ENCODE measurements at places on chromosomes 1 and 21.
A peak's percentile ranks its signal among the peaks of the same experiment; 100 is the strongest.

GRCh38 chr1:211548321-211549091 lies 30.5 kb downstream of the SLC30A1 start:
- no peak for DNase-seq

DNA sequence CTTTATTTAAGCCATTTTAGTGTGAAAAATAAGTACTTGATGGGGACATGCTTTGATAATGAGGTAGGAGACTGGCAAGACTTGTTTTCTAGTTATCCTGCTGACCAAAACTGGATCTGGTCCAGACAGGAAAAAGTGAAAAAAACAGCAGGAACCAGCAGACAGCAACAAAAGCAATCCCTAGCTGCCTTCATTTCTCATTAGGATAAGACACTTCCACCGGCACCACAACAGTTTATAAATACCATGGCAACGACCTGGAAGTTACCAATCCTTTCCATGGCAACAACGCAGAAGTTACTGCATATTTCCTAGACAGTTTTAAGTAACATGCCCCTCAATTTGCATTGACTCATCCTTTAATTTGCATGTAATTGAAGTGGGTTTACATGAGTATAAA lies 993.8 kb upstream of the NCAM2 start:
- no peak for DNase-seq

DNA sequence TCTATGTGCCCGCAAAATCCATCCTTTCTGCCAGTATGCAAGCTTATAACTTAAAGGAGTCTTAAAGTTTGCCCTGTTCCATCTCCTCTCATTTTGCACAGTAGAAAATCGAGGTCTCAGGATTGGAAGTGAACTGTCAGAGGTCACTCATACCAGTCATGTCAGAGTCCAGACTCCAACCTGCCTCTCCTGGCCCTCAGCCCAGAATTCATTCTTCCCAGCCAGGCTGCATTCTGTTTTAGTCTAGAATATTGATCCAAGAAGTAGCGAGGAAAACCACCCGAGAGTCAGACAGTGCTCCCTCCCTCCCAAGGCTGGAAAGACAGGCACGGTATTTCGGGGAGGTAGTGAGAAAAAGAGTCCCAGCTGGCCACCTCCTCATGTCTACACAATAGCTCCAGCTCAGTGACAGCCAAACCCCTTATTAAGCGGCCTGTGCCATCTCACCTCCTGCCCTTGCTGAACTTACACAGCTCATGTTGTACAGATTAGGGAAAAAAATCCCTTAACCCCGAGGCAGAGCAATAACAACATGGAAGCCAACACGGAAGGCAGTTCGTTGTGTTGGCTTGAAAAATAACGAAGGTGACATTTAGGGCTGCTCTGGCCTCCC lies 89.4 kb downstream of the OMA1 start:
- DNase-seq: peak; percentile 11

DNA sequence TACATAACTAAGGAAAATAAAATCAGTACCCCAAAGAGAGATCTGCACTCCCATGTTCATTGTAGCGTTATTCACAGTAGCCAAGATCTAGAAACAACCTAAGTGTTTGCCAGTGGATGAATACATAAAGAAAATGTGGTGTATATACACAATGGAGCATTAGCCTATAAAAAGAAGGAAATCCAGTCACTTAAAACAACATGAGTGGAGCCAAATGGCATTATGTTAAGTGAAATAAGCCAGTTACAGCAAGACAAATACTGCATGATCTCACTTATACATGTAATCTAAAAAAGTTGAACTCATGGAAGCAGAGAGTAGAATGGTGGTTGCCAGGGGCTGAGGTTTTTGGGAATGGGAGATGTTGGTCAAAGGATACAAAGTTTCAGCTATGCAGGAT lies 508.3 kb upstream of the B3GALT2 start:
- no peak for DNase-seq

DNA sequence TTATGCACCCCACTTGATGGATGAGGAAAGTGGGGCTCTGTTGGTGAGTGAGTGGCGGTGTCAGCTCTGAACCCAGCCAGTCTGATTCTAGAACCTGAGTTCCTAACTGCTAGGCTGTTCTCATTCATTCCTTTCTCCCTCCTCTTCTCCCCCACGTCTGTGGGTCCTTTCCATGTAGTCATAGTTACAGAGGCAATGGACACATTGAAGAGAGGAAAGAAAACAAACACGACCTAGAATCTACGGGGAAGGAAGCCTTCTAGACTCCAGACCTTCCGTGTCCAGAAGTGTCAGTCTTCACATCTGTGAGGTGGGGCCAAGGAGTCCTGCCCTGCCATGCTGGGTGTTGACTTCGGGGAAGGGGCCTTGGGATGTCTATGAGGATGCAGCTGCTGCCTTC lies 115.8 kb upstream of the WNT4 start:
- DNase-seq: no peak

- no peak for DNase-seq
These were observed 318.1 kb upstream of the VAMP3 start for GRCh38 chr1:7453038-7453437.

- DNase-seq: no peak
These were observed 573 bp downstream of the TRIM63 start for GRCh38 chr1:26066857-26067256.

DNA sequence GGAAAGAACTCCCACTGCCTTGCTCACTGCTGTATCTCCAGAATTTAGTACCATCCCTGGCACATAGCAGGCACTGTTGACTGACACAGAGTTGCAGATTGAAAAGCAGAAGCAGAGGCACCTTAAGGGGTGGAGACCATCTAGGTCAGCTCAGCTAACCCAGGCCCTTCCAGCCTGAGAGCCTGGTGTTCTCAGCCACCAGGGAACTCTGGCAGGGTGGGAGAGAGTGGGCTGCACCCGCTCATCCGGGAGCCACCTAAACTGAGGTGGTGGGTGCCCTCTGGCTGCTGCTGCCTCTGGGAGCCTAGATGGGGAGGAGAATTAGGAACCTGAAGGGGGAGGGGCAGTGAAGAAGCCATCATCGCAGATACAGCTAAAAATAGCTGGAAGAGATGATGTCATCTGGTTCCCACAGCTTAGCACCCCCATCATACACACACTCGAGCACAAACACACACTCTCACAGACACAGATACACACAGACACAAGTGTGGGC lies 1.5 kb upstream of the TSPAN1 start:
- DNase-seq: peak; percentile 94

DNA sequence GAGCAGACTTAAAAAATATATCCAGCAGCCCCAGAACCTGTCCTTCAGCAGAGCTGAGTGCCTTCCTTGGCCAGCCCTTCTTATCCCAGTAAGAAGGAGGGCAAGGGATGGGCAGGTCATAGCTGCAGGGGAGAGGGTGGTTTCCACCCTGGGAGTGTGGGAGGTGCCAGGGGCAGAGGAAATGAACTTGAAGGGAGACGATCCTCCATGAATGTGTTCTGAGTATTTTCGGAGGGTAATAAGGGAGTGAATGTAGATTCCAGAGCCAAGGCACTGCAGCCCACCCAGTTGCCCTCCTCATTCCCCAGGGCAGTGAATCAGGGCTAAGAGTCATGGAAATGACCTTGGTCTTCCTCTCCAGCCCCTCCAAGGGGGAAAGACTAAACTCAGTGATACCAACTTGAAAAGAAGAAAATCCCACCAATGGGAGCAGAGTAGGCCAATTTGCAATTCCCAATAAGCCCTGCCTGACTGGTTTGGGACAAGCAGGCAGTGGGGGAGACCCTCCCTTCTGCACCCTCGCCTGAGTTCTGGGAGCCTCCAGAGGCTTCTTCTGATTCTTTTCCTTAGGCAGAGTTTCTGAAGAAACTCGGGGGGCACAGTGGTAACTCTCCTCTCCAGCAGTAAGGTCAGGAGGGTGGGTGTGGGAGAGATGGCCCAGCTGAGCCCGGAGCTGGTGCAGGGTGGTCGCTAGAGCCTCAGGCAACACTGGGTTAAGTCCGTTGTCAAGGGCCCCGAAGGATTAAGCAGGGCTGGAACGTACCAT lies 4.2 kb downstream of the MYOG start:
- DNase-seq: no peak

GRCh38 chr1:206729507-206729906 lies 41.1 kb upstream of the IL19 start:
- no peak for DNase-seq

DNA sequence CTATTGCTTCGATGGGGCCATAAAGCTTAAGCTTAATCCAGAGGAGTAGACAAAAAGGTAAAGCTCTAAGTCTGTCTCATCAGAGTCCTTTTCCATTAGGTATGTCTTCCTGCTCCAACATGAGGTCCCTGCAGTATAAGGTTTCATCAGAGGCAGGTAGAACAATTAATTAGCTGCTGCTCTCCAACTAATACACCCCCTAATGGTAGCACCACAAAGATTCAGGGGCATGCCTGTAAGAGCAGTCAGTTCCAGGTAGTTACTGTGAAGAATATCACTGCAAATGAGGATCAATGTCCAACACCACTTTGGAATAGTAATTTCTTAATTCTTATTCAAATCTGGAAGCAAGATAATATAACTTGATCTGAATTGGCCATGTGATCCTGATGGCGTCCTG lies 160.3 kb upstream of the ESRRG start:
- no peak for DNase-seq

DNA sequence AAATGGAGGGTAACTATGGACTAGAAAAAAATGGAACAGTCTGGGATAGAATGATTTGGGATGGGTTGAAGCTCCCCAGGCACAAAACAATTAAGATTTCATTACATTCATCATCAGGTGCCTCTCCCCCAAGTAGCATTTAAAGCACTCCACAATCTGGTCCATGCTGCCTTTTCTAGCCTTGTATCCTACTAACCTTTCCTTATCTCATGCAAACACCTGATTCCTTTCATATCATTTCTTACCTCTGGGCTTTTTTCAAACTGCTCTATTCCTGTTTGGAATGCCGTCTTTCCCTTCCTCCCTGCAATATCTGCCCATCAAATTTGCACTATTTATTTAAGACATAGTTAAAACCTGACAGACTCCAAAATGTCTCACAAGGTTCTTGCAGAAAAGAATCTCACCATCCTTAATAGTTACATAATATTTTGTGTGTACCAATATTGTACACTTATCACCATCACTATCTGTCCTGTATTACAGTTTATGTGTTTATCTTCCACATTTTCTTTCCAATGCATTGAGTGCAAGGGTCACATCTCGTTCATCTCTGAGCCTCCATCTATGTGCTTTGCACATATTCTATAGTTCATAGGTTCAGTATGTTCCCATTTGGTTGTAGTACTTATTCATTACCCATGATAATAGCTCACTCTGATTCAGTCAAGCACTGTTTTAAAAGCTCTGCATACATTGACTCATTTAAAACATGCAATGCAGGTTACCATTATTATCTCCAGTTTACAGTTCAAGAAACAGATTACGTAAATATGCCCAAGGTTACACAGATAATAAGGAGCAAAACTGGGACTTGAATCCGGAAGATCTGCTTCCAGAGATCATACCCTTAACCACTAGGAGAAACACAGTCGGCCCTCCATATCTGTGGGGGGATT lies 16.1 kb upstream of the SHCBP1L start:
- DNase-seq: no peak

GRCh38 chr1:209960926-209961325 lies 22.9 kb downstream of the SYT14 start:
- DNase-seq: no peak

- DNase-seq: no peak
These were observed 247.1 kb downstream of the COL11A1 start for GRCh38 chr1:102861247-102861646.

GRCh38 chr1:54372978-54373377 lies 33.2 kb downstream of the SSBP3 start:
- DNase-seq: no peak

DNA sequence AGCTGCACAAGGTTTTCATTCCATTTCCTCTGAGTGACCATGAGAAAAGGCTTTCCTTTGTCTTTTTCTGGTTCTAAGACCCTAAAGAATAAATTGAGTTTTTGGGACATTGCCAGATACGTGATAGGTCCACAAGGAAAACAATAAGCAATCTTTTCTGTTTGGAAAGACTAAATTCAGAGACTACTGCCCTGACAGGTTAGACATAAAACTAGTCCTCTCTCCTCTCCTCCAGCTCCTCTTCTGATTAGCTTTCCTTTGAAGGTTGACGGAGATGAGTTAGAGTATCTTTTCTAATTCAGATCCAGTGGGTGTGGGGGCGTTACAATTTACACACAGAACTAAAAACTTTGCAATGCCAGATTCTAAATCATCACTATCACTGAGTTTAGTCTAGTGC lies 57.8 kb upstream of the C1orf53 start:
- no peak for DNase-seq

- DNase-seq: no peak
These were observed 373.9 kb upstream of the SPAG17 start for GRCh38 chr1:118558933-118559332.

DNA sequence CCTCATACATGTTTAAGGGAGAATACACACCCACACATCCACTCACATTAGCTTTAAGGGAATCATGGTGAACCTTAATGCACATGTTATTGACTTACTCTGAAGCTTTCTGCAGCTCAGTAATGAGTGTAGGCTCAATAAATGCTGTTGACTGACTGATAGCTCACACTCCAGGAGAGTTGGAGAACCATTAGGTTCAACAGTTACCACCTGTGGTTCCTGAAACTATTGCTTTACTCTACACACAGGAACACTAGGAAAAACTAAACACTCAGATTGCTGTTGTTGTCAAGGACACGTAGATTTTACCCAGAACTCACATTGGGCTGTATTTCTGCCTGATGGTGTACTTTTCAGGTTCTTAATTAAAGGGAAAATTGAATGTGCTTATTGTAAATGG lies 37.3 kb downstream of the ZC3H11B start:
- no peak for DNase-seq

- no peak for DNase-seq
These were observed 91.7 kb downstream of the RHOU start for GRCh38 chr1:228827019-228827418.

Measured in cerebellum (tissue), 4 donors.